GM13977 (cell line): ENCODE measurements at places on chromosomes 6 and 20.

GRCh38 chr6:44046516-44047178 lies 80.6 kb downstream of the MRPL14 start:
- DNase-seq: no peak

DNA sequence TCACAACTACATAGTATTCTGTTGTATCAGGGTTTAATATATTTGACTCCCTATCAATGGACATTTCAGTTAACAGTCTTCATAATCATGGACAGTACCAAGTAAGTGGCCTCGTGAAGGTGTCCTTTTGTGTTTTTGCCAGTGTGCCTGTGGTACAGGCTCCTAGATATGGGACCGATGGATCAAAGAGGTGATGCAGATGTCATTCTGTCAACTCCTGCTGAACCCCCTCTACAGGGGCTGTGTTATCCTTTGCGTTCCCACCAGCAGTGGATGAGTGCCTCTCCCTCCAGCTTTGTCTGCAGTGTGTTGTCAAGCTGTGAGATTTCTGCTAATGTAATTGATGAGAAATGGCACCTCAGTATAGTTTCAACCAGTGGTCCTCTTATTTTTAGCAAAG lies 210.7 kb downstream of the QKI start:
- no peak for DNase-seq

GRCh38 chr6:132132924-132133639 lies 181.9 kb upstream of the CCN2 start:
- no peak for DNase-seq

- DNase-seq: no peak
Measured at GRCh38 chr6:17099401-17100059, 2.3 kb upstream of the STMND1 start.

- DNase-seq: no peak
Measured at GRCh38 chr6:134145786-134146185, 93.4 kb upstream of the SLC2A12 start.

GRCh38 chr20:41300886-41301285 lies 16.6 kb downstream of the ZHX3 start:
- DNase-seq: no peak

- peak; percentile 22 for DNase-seq
Measured at GRCh38 chr20:8454137-8454712, 322.2 kb downstream of the PLCB1 start.

- DNase-seq: no peak
Measured at GRCh38 chr20:8587251-8587650, 455.2 kb downstream of the PLCB1 start.

GRCh38 chr6:53410508-53411258 lies 61.9 kb upstream of the ELOVL5 start:
- DNase-seq: peak; percentile 52

DNA sequence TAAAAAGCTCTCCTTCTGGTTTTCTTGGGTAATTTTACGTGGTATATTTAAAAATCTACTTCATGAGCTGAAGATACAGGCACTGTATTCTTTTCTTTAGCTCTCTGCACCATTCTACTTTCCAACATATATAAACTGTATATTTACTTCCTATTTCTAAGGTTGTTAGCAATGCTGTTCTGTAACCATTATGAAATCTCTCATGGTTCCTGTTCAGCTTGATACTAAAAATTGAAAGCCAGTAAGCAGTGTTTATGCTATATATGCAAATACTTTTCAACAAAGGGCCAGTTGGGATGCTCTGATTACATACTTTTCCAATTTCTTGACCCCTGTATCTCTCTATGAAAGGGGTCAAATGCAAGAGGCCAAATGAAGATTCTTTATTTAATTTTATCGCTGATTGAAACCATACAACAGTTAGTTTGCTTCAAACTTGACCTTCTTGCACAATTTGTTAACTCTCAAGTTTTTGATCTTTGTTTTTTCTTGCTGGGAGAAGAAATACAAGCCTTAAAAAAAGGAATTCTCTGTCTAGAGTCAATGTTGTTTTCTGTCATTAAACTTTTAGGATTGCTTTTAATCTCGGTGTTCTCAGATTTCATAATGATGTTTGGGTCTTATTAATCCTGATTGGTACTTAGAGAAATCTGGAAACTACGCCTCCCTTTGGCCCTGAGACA lies 223.2 kb downstream of the PRL start:
- DNase-seq: no peak

DNA sequence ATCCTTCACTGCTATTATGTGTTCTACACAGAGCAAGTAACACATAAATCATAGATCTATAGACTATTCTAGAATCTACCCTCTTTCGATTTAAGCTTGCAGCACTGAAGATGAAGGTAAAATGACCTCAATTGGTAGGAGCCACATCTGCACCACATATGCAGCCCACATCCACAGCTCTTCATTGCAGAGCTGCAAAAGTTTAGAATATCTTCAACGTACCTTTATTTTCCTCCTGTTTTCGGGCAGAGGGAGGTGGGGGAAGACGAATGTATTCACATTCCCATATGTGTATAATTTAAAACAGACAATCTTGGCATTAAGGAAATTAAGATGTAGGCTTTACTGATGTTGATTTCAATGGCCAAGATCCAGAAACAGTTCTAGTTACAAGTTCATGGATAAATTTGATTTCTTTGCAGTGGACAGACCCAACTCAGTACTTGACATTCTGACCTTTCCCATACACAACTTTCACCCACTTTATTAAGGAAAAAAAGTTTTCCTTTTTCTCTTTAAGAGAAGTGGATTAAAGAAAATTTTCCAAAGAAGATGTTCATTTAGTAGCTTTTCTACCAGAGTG lies 14.0 kb downstream of the EPB41L2 start:
- no peak for DNase-seq

DNA sequence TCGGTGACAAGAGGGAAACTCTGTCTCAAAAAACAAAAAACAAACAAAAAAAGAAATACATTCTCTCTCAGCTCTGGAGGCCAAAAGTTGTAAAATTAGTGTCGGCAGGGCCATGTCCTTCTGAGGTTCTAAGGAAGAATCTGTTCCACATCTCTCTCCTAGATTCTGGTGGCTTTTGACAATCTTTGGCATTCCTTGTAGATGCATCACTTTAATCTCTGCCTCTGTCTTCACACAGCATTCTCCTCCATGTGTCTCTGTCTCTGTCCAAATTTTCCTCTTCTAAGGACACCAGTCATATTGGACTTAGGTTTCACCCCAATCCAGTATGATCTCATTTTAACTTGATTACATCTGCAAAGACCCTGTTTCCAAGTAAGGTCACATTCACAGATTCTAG lies 9.1 kb downstream of the PPP2R5D start:
- no peak for DNase-seq

DNA sequence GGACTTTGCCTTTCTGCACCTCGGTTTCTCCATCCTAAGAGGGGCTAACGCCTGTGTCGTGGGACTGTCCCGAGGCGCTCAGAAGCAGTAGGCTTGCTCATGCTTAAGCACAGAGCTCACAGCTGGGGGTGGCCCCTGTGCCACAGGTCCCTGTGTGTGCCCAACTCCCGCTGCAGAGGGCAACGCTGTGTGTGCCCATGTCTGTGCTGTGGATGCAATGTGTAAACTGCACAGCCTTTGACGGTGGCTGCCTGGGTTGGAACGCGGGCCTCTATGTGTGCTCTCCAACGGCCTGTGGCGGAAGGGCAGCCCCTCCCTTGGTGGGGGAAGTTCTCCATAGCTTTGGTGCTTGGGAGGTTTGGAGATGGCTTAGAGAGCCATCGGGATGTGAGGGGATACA lies 10.7 kb upstream of the GATA5 start:
- no peak for DNase-seq

- no peak for DNase-seq
Measured at GRCh38 chr6:42449917-42450476, 1.7 kb downstream of the TRERF1 start.

DNA sequence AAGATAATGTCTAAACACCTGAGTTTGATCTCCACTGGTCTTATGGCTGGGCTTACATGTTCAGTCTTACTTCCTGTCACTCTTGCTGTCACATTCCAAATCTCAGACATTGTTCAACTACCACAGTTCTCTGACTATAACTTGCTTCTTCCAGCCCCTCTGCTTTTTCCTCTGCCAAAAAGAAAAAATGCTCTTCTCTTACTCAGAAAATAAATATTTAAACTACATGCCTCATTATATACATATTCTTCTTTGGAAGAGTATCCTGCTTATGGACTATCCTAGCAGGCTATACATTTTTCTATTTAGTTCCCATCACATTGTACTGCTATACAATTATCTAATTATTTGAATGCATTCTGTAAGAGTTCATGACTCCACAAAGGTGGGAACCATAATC lies 175.4 kb downstream of the TBC1D32 start:
- no peak for DNase-seq

DNA sequence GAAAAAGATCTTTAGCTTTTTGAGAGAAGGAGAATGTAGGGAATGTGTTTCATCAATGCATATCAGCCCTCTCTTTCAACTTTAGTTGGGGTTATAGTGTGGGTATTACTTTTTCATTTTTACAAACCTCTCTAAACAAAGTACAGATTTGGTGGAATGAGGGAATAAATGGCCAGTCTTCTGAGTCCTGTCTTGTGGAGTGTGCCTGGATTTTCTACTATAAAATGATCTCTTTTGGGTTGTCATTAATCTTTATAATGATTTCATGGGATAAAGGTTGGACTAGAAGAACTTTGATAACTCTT lies 209.3 kb downstream of the RNF144B start:
- no peak for DNase-seq

GRCh38 chr20:12575352-12576095 lies 433.2 kb upstream of the SPTLC3 start:
- no peak for DNase-seq
